NCI-H2081 (cell line): ENCODE measurements at places on chromosomes 1 and 21.
A peak's percentile ranks its signal among the peaks of the same experiment; 100 is the strongest.

DNA sequence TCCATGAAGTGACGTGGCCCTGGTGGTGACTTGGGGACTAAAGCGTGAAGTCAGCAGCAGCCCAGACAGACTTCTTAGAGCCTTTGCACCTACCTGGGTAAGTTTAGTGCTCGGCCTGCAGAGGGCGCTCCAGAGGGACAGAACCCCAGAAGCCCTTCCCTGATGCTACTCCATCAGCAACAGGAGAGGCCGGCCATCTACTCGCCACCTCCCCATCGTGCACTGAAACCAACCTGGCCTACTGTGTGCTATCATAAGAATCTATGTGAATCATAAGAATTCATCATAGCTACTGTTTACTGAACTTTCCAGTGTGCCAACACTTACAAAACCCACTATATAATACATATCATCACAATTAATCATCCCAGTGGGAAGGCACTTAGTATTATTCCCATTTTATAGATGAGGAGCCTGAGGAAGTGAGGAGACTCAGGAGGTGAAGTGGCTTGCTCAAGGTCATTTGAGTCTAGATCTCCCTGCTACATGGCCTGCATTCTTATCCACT, 7.9 kb upstream of the EDN2 start:
- DNase-seq: no peak

GRCh38 chr1:20209471-20209870, 23.2 kb upstream of the PLA2G2C start:
- no peak for DNase-seq

DNA sequence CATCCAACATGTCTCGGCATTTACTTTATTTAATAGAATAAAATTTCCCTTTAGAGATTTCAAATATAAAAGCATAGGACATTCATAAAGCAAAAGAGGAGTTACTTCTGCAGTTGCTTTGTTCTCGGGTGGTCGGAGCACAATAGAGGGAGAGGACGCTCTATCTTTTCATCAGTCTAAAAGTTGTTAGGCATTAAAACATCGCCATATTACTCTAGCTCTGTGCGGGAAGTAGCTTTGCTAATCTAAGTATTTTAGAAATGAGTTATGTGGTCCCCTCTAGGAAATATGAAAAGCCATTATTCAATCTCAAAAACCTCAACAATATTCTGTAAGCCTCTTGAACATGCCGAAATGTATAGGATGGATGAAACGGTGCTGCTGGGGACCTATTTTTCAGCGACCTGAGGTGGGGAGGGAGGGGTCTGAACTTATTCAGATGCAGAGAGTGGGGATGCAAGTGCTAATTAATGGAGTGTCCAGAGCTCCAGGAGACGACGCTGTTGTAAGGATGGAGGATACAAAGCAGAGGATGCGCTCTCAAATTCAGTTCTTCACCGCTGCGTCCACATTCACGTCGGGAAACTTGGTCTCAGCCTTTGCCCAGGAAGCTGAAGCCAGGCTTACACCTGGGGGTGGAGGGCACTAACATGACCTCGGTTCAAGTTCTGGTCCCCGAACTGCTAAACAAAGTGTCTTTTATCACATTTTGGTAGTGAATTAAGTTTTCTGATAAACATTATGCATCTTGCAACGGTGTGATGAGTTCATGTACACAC, 6.3 kb downstream of the CDKN2C start:
- DNase-seq: peak; percentile 47

GRCh38 chr1:216461466-216461865, 38.2 kb upstream of the USH2A start:
- no peak for DNase-seq

GRCh38 chr1:228736844-228737445, 1.7 kb downstream of the RHOU start:
- DNase-seq: no peak

GRCh38 chr1:49036700-49037099, 260.0 kb upstream of the BEND5 start:
- no peak for DNase-seq

- peak; percentile 89 for DNase-seq
Measured at GRCh38 chr1:41341772-41342562, 19.3 kb upstream of the FOXO6 start.

- DNase-seq: no peak
Measured at GRCh38 chr1:47631411-47631995, 193.7 kb downstream of the FOXD2 start.

DNA sequence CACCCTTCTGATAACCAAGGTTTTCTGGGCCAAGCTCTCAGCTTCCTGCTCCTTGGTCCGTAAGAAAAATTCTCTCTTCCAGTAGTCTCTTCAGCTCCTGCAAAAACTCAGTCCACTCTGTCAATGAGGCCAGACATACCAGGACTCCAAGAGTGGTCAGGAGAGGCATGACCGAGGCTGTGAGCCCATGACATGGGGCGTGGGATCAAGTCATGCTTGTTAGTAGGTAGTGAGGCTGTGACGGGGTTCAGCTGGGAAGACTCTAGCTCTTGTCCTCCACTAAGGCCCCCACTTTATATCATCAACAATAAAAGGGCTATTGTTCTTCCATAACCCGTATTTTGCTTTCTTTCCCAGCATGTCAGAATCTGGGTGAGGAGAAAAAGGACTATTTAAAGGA, 10.1 kb upstream of the HCRTR1 start:
- no peak for DNase-seq

- DNase-seq: no peak
Measured at GRCh38 chr21:43590194-43590593, 69.1 kb downstream of the HSF2BP start.

DNA sequence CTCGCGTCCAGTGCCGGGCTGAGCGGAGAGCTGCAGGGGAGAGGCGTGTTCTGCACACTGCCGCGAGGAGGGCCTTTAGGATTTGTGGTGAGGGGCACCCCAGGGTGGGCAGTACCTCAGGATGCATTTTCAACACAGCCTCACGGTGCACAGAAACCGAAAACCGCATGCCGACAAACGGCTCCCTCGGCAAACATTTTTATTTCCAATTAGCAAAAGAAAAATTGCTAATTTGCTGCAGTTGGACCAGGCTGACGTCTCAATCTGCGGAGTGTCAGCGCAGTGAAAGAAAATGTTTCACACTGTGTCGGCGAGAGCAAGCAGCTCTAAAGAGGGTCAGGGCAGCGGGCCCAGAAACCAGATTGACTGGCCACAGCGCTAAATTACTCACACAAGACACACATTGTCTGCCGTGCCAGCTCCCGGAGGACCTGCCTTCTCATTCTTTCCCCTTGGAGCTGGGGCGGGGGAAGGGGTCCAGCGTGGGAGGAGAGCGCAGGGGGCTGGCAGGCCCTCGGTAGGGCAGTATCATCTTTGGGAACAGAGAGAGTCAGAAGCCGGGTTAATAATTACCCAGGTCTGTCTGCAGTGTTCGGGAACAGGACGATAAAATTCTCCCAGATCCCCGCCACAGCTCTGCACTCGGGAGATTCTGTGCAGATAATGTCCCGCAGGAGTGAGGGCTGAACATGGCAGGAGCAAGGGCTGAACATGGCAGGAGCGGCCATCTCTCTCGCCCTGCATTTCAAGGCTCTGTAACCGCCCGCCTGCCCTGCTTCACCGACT, 150.2 kb downstream of the PRDM16 start:
- no peak for DNase-seq

GRCh38 chr21:17427157-17427556, 85.7 kb upstream of the CXADR start:
- no peak for DNase-seq

DNA sequence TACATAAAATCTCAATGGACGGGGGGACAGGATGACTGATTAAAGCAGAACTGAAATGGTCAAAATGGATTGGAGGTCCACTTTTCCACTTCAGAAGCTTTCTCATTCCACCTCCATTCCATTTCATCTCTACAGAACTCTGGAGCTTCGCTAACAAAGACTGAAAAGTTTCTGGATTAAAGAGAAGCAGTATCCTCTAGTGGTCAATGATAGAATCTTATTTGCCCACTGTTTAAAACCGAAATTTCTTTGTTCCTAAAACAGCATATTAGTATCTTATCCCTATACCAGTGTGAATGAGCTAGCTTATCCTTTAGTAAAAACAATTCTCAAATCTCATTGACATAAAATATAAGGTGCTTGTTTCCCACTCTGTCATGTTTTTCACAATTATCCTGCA, 890.6 kb downstream of the KCNT2 start:
- peak; percentile 47 for DNase-seq

DNA sequence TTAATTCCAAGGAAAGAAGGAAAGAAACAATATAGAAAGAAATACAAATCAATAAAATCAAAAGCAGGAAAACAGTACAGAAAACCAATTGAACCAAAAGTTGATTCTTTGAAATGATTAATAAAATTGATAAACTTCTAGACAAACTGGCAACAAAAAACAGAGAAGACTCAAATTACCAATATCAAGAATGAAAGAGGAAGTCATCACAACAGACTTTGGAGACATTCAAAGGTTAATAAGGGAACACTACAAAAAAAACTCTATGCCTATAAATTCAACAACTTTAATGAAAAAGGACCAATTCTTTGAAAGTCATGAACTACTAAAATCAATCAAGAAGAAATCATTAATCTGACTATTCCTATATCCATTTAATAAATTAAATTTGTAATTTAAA, 329.3 kb upstream of the NR5A2 start:
- DNase-seq: no peak

- DNase-seq: no peak
Measured at GRCh38 chr1:158327481-158327880, 3.9 kb downstream of the CD1B start.

- DNase-seq: peak; percentile 11
Measured at GRCh38 chr1:59072583-59072947, 224.3 kb upstream of the FGGY start.

GRCh38 chr1:91120936-91121335, 99.1 kb upstream of the ZNF644 start:
- no peak for DNase-seq

DNA sequence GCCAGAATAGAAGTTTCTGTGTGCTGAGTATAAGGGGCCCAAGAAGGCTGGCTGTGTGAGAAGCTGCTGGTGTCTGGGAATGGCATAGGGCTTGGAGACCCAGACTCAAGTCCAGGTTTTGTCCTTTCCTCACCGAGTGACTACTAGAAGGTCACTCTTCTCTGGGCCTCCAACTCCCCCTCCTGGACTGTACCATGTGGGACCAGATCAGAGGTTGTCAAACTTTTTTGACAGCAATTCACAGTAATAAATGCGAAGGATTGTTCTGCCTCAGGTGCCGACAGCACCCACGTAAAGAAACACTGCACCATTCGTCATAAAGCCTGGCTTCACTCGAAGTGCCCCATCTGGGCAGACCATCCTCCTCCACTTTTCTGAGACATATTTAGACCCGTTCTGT, 29.0 kb downstream of the PKP1 start:
- no peak for DNase-seq

GRCh38 chr1:55974714-55975441, 604.5 kb downstream of the PLPP3 start:
- DNase-seq: no peak

DNA sequence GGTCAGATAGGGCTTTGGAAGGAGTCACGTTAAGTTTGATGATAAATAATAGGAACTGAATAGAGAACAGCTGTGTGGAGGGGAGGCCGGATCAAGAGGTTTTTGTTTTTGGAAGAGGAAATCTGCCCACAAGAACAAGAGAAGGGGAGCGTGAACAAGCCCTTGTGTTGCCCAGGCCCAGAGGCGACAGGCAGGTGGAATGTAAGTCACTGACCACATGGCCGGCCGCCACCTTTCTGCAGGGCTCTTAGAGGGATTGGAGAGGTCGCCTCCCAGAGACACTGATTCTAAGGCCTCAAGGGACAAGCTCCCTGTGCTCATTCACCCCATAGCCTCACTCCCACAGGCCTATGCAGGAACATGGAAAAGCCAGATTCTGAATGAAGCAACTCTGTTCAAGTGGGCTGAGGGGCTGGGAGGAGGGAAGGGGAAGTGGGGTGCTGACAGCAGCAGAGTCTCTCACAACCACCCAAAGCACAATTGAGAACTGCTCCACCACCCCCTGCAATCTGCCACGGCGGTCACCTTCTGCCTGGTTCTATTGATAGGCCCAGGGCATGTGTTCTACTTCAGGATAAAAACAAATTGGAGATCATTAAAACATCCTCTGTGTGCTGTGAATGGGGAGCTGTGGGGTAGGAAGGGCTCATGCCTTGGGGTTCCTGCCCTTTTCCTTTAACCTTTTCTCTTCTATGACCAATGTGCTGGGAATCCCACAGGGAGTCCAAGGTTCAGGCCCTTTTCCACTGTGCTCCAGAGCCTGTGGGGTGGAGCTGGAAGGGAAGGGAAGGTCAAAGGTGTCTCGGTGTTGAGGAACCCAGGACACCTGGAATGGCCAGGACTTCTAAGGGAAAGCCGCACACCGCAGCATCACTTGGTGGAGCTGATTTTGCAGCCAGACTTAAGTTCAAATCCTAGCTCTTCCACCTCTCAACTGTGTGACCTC, 63.3 kb upstream of the PARP1 start:
- no peak for DNase-seq

DNA sequence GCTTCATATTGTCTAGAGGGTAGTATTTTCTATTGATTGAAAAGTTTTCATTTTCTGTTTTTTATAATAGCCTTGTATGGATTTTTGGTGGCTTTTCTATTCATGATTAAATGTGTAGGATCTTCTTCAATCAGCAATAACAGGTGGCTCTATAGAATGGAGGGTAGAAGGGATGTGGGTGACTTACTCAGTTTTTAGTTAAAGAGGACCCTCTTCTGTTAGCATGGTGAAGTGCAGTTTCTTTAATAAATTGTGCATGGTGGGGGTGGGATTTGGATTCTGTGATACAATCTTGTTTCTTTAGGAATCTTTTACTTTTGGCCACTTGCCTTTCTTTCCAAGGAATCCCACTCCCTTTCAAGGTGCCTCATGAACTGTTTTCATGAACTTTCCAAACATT, 64.7 kb downstream of the SLC35A3 start:
- DNase-seq: peak; percentile 15

DNA sequence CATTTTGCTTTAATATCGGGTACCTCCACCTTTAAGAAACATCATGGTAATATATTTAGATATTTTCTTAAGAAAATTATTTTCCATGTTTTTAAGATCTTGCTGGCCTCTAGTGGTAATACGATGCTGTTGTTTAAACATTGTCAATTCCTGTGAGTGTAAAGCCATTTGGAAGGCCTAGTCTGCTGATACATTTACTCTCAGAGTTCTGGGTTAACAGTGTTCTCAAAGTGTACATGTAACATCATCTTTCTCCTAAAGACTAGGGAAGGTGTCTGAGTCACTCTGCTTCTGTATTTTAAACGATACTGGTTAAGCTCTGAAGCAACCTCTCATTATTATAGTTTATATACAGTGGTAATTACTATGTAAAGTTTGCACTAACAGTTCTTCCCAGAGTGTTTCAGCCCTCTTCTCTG, 189.1 kb downstream of the RASAL2 start:
- DNase-seq: no peak

DNA sequence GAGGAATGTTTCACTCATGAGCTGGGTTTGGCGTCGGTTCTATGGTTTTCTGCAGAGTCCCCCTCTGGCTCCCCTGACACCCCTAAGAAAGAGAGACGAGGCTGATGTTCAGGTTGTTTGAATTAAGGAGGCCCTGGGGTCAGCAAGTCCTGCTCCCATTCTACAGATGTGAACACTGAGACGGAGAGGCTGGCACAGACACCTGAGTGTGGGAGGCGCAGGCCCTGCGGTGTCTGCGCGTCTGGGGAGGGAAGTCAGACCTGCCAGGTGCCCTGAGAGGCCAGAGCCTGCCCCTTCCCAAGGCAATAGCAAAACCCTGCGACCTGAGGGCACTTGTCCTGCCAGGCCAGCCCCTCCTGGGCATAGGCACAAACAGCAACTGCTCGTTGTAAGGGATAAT, 47.7 kb downstream of the MEGF6 start:
- no peak for DNase-seq

GRCh38 chr1:89200663-89201062, 1.9 kb upstream of the GBP4 start:
- DNase-seq: no peak
